ENCODE measurements at places on chromosomes 1 and 21. TPM values are rescaled to one million over a fixed set of nuclear protein-coding genes. Genes with fewer than 3 reads are reported as not detected.

Gene DPH2
- 12.3 TPM for total RNA-seq

Gene FCGR1A
- total RNA-seq: 2.7 TPM

Gene FCGR2B
- total RNA-seq: 0.25 TPM

Gene PADI2
- total RNA-seq: 0.74 TPM

Gene SVBP
- 40.3 TPM for total RNA-seq

Gene TEKT2
- 5.9 TPM for total RNA-seq

Gene NTNG1
- 6.4 TPM for total RNA-seq

Gene GALE
- 15.5 TPM for total RNA-seq

Gene OR2M3
- total RNA-seq: under 0.01 TPM

Gene SGIP1
- 78.2 TPM for total RNA-seq

Gene ZMYND12
- total RNA-seq: 0.25 TPM

Gene FMO3
- total RNA-seq: 0.49 TPM

Gene UTS2
- total RNA-seq: not detected

Gene SHC1
- 7.4 TPM for total RNA-seq

Gene HPCAL4
- total RNA-seq: 51.4 TPM

Gene KRTAP7-1
- total RNA-seq: not detected

Gene GPATCH3
- total RNA-seq: 9.3 TPM

Gene MYOC
- 0.25 TPM for total RNA-seq

Gene CEPT1
- 43.0 TPM for total RNA-seq

Gene LEFTY1
- 0.74 TPM for total RNA-seq

Gene GRIK3
- total RNA-seq: 34.7 TPM

Gene PLK3
- total RNA-seq: 9.1 TPM

Gene SLC25A33
- total RNA-seq: 4.9 TPM

Gene KRTAP20-2
- total RNA-seq: not detected

Gene SPRR2G
- total RNA-seq: not detected

Gene FAM72C
- not detected for total RNA-seq

Gene KLF17
- total RNA-seq: under 0.01 TPM

Gene SPRR2E
- not detected for total RNA-seq

Gene RUNX3
- under 0.01 TPM for total RNA-seq

Gene KCNA2
- 5.4 TPM for total RNA-seq

Gene B3GALT5
- total RNA-seq: 0.74 TPM

Gene RNU1-4
- total RNA-seq: 73,230 TPM

Gene RHOU
- 36.1 TPM for total RNA-seq

Gene TMEM52
- total RNA-seq: 0.98 TPM

Gene TRABD2B
- under 0.01 TPM for total RNA-seq

Gene TAF13
- 42.5 TPM for total RNA-seq

Gene GJA8
- total RNA-seq: not detected

Gene MARK1
- 55.8 TPM for total RNA-seq

Gene C8B
- not detected for total RNA-seq
